GM23338 (cell line): ENCODE measurements at places on chromosomes 12 and 14. TPM values are rescaled to one million over a fixed set of nuclear protein-coding genes. Genes with fewer than 3 reads are reported as not detected.

DNA sequence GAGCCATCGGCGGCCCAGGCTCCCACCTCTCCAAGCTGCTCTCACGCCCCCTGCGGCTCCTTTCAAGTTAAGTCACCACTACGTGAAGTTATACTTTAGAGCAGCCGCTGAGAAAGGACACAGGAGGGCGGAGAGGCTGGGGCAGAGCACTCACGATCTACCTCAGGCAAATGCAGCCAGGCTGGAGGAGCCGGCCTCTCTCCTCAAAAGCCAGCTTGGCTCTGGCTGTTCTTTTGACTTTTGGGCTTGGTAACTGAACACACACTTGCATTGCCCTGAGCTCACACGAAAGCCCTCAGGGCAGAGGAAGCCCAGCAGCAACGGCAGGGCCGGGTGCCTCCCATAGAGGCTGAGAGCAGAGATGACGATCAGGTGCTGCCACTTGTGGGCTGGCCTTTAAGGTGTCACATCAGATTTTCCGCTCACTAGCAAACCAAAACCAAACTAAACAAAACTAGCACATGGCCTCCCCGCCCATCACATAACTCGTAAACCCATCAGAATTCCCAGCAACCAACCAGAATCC, 75.2 kb downstream of the PITPNM2 start:
- peak; percentile 82 for DNase-seq

DNA sequence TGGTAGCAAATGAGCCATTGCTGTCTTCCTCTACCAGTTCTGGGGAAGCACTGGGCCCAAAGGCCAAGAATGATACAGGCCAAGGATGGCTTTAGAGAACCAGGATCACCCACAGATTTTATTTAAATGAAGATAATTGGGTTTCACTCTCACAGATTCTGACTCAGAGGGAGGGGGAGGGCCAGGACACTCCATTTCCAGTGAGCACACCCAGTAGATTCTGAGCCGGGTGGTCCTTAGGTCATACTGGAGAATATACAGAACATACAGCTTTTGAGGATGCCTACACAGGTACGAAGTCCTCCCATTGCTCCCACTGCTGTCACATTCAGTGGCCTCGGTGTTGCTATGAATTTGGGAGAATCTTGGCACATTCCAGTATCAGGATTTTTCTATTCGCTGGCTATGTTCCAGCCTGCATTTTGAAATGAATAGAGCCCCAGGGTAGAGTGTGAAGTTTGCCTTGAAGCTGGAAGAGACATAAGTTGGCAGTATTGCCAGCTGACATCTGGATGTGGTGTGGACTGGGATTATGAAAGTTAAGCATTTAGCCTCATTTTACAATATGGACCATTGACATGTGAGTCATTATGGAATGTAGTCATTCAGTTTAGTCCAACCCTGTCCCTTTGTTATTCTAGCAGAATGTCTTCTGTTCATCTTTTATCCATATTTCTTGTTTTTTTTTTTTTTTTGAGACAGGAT, 45.8 kb upstream of the POC1B start:
- DNase-seq = no peak

Gene MMP14
- 48.9 and 56.4 TPM in 2 replicates for total RNA-seq

Gene TDRD9
- not detected in 2 replicates for total RNA-seq

Gene CPNE6
- not detected in 2 replicates for total RNA-seq

Gene KCNA5
- total RNA-seq = 0.31 and 0.62 TPM in 2 replicates

DNA sequence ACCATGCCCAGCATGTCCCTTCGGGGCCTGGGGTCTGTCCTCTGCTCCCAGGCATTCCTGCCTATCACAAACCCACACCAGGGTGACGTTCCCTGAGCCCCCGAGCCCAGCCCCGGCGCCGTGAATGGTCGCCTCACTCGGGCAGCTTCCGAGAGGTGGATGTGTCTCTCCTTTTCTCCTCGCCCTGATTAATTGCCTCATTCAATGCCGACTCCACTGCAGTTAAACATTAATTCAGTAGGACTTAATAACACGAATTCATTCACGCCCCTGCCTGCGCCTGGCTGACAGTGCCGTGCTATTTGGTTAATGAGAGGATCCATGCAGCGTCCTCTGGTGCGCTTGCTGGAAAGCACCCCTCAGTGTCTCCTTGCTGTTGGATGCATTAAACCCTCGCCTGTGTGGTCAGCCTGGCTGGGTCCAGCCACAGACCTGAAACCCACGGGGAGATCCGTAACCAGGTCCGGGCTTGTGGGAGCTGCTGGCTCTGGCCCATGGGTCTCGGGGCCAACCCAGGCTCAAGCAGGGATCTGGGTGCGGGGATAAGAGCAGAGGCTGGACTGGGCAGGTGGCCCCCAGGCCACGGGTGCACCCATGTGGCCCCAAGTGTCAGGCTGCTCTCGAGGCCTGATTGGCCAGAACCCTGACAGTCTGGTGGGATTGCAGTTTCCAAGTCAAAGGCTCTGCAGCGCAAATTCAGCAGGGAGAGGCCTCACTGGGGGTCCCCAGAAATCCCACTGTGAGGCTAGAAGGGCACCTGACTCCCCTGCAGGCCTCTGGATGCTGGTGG, 55.4 kb downstream of the FBRSL1 start:
- DNase-seq = no peak

- DNase-seq = no peak
These were observed 307.3 kb upstream of the DIO3 start for GRCh38 chr14:101253948-101254347.

Gene NEUROD4
- 0.07 TPM in 1 of 2 replicates, not detected in the other for total RNA-seq

- DNase-seq = no peak
These were observed 7.1 kb downstream of the BCL11B start for GRCh38 chr14:99264691-99265450.

Gene PLBD1
- 16.3 and 18.2 TPM in 2 replicates for total RNA-seq

DNA sequence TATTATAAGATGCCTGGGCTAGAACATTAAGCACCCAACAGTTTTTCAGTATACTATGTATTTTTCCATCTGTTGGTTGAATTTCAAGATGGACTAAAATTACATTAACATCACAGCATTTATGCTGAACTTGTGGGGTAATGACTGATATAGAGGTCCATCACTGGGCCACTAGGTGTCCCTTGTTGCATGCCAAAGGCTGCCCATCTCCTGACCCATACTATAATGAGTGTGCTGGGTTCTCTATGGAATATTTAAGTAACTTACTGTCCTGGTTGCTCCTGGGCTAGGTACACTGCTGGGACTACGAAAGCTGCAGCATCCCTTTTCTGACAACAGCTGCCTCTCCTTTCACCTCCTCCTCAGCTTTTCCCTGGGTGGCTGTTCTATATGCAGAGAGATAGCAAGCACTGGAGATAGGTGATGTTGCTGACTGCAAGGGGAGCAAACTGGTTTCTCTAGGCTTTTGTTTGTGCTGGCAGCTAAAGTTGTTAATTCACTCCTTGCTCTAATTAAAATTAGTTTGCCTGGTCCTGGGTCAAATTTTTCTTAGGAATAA, 138.6 kb upstream of the TRHDE start:
- DNase-seq = peak; percentile 32

DNA sequence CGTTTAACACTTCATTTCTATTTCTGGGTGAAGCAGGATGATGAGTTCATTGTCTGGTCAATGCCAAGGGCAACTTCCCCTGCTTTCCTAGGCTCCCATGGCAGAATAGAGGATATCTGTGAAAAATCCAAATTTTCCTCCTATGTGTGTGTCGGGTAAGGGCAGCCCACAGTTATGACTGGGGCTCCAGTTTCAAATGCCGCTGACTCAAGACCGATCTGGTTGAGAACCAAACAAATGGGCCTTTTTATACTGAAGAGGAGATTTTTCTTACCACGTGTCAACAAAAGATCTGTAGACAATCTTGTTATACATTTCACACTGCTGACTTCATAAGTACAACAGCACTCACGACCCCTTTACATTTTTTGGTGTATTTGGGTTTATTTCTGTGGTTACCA, 120.8 kb downstream of the CHST11 start:
- DNase-seq = no peak

DNA sequence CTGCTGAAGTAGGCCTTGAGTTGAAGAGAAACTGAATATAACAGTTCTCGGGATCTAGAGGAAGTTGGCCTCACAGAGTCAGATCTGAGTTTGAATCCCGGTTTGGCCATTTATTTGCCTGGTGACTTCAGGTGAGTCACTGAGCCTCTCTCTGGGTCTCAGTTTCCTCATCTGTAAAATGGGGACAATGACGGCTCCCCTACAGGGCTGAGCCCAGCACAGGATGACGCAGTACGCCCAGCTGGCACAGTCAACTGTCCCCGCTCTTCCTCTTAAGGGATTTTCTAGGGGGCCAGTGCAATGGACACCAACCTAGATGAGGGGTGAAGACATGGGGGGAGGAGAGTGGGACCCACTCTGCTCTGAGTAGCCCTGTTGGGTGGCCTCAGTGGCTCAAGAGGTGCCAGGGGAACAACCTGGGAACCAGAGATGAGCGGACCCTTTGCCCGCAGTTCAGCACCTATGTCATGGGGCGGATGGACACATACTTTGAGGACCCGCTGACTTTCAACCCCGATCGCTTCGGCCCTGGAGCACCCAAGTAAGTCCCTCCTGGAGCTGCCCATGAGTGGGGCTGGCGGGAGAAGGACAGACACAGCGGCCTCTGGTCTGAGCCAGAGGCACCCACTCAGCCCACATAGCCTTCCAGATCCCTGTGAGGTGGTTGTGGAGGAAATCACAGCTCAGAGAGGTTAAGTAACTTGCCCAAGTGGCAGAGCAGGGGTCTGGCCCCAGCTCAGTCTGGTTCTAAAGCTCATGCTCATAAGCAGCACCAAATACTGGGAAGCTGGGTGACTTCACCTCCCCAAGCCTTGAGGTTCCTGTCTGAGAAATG, 41.1 kb downstream of the CYP46A1 start:
- DNase-seq = no peak

Gene NDRG2
- total RNA-seq = 15.2 and 20.6 TPM in 2 replicates

DNA sequence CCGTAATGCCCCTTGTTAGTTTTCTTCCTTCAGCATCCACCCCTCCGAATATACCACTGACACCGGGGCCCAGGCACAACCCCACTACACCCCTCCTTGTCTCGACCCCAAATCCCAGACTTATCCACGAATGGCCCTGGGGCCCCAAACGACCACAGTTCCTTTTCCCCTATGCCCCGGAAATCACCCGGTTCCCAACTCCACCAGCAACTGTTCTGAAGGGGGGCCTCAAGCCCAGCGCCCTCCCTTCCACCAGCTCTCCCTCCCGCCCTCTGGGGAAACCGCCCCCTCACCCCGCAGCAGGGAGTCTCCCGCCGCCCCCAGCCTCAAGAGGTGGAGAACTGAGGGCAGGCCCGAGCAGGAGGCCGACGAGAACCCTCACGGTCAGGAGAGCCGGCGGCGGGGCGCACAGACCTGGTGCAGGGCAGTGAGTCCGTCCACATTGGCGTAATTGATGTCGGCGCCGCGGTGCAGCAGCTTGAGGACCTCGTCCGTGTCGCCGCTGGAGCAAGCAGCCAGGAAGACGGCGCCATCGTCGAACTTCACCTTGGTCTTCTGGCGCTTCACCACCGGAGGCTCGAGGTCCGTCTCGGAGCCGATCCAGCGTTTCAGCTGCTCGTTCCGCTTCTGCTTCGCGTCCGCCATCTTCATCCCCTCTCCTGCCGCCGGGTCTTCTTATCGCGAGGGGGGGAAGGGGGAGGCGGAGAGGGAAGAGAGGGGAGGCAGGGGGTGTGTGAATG, 446 bp downstream of the PPP1R12A start:
- DNase-seq = peak; percentile 74
